ENCODE measurements at places on chromosomes 1 and 21. TPM values are rescaled to one million over a fixed set of nuclear protein-coding genes. Genes with fewer than 3 reads are reported as not detected.

DNA sequence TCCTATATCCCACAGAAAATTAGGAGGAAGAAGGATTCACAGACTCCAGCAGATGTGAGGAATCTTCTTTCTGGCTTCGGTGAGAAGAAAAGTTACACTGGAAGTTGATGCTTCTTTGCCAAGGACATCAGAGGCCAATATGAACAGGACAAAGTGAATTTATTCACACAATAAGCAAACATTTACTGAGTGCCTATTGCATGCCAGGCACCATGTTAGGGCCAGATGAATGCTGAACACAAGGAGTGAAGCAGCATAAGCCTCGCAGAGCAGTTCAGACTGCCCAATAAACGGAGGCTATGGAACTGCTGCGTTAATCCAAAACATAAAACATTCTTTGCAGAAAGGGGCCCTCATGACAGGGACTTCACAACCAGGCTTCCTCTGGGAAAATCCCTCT, 114.6 kb downstream of the LMX1A start:
- DNase-seq, result no peak

The LRRC38 gene
- total RNA-seq, result not detected

DNA sequence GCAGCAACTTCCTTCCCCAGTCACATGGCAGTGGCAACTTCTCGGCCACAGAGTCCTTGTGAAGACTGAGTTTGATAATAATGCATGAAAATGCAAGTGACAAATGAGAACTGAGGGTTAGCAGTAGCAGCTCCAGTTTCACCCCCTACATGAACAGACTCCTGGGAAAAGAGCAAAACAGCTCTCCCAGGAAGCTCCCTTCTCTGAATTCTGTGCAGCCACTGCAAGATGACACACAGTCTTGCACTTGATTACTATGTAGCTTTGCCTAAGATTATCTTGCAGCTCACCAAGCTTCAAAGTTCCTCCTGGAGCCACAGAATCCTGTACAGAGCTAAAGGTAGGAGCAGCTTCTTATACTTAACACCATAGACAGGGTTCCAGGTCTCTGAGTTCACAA, 4.7 kb downstream of the PGBD5 start:
- no peak for DNase-seq

GRCh38 chr1:23793018-23793781, 2.3 kb downstream of the LYPLA2 start:
- no peak for DNase-seq

The C1orf167 gene
- total RNA-seq, result not detected

DNA sequence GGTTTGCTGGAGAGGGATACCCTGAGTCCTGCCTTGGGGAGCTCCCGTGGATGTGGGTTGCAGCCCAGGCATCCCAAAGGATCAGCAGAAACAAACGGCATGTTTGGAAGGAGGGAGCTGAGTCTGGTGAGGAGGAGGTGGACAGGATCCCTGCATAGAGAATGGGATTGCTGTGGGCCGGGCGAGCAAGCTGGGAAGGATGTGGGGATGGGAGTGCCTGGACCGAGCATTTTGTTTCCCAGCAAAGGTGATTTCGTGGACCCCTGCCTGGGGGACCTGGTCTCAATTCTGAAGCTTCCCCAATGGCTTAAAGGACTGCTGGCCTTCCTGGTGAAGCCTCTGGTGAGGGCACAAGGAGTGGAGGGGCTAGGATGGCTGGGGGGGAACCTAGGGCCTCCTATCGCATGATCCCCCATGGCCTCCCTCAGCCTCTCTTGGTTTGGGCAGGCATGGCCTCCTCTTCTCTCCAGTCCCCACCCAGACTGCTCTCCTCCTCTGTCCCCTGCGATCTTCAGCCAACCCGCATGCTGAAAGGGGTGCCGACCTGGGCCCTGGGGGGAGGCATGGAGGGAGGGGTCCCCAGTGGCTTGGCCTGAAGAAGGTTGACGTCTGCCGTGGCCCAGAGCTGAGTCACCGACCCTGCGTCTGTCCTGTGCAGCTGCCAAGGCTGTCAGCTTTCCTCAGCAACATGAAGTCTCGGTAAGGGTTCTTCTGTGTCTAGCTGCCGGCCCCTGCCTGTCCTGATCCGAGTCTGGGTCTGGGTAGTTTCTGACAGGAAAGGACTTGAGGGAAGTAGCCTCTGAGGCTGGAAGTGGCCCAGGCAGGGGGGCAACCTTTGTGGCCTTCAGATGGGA, 16.3 kb downstream of the FAAH start:
- no peak for DNase-seq

DNA sequence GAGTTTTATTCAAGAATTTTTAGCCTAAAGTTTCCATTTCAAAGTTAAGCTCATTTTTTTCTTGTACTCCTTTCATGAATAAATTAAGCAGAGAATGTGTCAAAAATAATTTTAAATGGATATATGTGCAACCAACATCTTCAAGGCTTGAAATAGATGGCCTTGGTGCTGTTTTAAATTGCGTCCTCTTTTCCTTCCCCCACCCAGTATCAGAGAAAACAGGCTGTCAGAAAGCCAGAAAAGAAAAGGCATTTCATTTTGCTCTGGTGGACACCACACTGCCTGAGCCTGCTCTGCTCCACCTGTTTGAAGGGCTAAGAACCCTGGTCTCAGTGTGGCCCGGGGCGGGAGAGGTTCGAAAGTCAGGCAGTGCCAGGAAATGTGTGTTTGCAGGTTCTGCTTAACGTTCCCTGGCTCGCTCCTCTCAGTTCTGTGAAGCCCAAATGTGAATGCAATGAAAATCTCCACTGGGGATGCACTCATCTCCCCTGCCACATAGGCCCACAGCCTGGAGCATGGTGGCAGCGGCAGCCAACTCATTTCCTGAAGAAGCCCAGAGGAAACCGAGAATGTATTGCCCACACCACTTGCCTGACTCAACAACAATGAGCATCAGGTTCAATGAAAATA, 134.4 kb downstream of the SDCCAG8 start:
- DNase-seq, result no peak

The CREB3L4 gene
- 3.9 TPM for total RNA-seq

DNA sequence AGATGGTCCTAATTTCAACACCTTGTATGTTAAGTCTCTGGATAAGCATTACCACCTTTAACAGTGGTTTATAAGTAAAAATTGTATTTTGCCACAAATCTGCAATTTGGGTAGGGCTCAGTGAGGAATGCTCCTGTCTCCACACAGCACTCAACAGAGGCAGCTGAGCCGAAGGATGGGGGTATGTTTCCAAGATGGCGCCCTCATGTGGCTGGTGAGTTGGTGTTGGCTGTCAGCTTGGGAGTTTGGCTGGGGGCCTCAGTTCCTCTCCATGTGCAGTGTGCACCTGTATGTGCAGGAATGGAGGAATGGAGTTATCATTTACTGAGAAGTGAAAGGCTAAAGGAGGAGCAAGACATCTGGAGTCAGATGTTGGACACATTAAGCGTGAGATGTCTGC, 136.8 kb downstream of the GABPA start:
- DNase-seq, result no peak
